ENCODE measurements at places on chromosomes 6 and 20.

- no peak for DNase-seq
These were observed 292.7 kb downstream of the TBC1D7 start for GRCh38 chr6:13035606-13036005.

GRCh38 chr20:38460040-38460623 is 12.5 kb upstream of the RALGAPB start:
- DNase-seq = no peak

DNA sequence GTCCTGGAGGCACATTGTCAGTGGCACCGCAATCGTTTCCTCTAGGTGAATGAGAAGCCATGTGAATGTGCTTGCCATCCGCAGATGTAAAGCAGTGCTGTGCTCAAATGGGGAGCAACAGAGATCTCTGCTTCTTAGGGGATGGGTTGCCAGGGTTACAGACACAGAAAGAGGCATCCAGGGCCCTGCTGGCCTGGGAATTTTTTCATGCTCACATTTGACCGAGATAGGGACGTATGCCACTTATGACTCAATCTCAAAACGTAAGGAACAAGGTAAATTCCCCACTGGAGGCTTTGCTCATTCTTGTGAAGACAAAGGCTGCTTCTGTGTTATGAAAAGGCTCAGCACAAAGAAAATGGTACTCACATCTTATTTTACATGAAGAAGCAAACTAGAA is 11.0 kb downstream of the C6orf118 start:
- no peak for DNase-seq

DNA sequence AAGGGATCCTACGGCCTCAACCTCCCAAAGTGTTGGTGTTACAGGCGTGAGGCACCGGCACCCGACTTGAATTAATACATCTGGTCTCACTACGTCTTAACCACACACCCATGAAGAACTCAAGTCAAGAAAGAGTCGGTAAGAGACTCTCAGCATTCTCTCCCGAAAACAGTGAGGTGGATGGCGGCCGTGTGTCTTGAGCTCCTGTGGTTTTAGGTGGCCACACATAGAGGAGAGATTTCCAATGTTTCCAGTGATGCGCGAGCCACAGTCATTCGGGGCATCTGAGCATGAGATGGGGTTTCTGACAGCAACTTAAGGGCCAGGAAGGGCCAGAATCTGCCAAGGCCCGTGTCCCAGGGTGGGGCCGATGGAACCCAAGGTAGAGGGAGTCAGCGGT is 766.4 kb upstream of the DEFB115 start:
- DNase-seq = no peak

GRCh38 chr20:61271312-61272231 is 19.5 kb downstream of the CDH4 start:
- no peak for DNase-seq

GRCh38 chr6:170378502-170378901 is 71.9 kb downstream of the FAM120B start:
- DNase-seq = peak; percentile 26

GRCh38 chr6:84651583-84651982 is 112.8 kb downstream of the TBX18 start:
- no peak for DNase-seq

DNA sequence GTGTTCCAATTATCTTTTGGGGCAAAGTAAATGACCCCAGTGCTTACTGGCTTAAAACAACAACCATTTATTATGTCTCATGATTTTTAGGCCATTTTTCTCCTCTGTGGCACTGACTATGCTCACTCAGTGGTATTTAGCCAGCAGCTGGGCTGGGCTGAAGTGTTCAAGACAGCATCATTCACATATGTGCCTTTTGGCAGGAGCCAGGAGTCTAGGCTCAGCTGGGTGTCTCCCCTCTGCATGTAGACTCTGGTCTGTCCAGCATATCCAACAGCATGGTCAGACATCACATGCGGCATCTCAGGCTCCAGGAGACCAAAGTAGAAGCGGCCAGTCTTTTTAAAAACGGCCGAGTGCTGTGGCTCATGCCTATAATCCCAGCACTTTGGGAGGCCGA is 120.3 kb upstream of the TOP1 start:
- no peak for DNase-seq

DNA sequence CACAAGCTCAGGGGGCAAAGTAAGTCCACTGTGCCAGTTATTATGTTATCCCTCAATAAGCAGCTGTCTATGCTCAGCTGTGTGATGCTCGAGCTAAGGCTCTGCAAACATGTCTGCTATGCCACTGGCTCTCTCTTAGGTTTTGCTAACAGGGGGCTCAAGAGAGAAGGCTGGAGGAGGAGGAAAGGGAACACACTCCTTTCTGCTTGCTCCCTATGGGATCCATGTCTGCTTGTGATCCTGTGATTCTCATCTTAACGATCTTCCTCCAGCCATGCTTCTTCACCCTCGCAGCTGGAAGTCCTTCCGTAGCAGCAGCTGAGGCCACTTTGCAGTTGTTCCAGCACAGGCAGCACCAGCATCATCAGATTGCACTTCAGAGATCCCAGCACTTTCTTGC is 37.0 kb upstream of the IGF2R start:
- DNase-seq = no peak

GRCh38 chr6:108251252-108251651 is 9.6 kb downstream of the SNX3 start:
- no peak for DNase-seq

DNA sequence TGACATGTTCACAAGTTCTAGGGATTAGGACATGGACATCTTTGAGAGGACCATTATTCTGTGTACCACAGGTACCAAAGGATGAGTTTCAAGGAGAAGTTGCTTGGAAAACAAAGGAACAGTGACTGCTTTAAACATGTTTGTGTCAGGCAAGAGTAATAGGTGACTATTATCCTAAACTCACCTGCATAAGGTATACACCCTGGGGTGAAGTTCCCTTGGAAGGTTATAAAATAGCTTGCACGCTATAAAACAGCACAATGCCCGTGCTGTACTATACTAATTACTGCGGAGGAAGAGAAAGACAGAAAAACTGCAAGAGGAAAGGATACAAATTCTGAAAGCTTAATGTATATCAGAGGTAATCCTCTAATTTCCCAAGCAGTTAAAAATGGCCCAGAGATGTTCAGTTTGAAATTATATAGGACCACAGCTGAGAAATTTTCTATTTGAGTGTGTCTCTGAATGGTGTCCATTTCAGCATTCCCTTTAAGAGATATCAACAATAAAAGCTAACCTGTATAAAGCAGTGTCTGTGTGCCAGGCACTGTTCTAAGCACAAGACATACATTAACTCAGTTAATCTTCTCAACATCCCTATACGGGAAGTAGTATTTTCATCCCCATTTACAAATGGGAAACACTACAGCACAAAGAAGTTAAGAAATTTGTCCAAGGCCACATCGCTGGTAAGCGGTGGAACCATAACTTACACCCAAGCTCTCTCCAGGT is 19.7 kb downstream of the TBC1D32 start:
- DNase-seq = no peak

DNA sequence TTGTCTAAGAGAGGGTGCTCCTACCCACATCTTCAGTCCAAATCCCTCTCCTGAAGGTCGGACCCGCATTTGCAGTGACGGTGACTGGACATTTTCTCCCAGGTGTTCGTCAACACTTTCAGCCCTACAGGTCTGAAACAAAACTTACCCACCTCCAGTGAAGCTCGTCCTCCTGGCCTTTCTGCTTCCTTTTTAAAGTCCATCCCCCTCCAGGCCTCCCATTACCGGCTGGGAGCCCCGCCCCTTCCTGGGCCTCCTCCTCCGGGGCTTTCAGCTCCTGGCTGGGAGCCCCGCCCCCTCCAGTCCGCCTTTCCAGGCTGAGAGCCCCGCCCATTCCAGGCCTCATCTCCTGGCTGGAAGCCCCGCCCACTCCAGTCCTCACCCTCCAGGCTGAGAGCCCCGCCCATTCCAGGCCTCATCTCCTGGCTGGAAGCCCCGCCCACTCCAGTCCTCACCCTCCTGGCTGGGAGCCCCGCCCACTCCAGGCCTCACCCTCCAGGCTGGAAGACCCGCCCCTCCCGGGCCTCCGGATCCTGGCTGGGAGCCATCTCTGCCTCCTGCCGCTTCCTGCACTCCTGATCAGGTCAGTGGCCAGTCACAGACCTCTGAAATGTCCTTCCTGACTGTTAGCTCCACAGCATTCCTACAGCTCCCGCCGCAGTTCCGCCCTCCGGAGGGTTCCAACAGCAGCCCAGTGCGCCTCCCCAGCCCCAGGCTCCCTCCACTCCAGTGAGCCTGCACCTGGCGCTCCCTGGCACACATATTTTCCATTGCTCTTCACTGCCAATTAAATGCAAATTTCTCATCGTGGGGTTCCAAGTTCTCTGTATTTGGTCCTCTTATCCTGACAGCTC is 98.5 kb downstream of the LY86 start:
- DNase-seq = no peak

DNA sequence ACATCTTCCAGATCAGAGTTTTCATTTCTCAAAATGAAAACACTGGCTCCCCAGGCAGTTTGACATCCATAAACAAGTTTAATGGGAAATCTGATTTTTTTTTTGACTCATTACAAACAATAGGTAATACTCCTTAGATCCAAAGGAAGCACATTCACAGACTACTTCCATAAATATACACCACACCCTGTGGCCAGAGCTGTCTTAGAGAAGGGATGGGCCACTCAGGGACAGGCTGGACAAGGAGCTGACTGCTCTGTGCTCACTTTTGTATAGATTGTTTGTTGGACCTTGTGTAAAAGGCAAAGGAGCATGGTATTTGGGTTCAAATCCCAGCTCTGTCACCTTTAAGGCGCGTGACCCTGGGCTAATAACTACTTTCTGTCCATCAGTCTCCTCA is 12.8 kb upstream of the DDO start:
- DNase-seq = no peak

GRCh38 chr6:111129013-111129412 is 41.7 kb downstream of the SLC16A10 start:
- no peak for DNase-seq

- no peak for DNase-seq
These were observed 11.3 kb downstream of the FAM217A start for GRCh38 chr6:4067673-4068072.

GRCh38 chr6:80991316-80991715 is 761.2 kb downstream of the TENT5A start:
- no peak for DNase-seq

DNA sequence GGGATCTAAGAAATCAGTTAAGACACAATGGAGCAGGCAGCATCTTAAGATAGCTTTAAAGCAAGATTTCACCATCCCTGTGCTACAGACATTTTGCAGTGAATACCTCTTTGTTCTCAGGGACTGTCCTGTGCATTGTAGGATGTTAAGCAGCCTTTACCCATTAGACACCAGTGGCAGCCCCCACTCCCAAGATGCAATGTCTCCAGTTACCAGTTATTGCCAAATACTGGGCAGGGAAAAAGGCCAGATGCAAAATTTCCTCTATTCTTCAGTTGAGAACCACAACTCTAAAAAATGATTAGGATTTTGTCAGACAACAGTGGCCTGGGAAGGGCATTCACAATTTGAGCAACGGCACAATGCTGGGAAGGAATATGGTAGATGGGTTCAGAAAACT is 6.1 kb downstream of the FBXO5 start:
- DNase-seq = no peak

DNA sequence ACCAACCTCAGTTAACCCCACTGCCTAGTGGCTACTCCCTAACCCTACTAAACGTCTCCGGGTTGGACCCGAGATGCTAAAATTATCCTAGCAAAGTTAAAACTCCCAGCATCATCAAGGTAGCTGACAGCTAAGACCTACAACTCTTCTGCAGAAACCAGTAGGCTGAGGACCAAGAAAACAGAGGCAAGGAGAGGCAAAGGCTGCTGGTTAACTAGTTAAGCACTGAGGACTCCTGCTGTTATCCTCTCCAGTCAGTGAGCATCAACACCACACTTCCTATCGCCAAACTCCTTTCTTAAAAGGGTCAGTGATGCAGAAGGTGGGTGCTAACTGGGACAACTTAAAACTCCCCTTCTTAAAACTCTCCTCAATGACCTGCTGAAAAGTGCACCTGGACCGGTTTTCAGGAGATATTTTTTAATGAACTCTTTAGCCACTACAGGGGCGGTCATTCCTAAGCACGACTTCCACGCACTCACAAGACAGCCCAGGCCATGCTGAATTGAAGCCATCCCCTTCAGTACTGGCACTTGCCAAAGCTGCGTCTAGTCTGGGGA is 1.7 kb downstream of the TRERF1 start:
- no peak for DNase-seq

GRCh38 chr20:58709703-58710039 is 17.1 kb downstream of the NPEPL1 start:
- no peak for DNase-seq

DNA sequence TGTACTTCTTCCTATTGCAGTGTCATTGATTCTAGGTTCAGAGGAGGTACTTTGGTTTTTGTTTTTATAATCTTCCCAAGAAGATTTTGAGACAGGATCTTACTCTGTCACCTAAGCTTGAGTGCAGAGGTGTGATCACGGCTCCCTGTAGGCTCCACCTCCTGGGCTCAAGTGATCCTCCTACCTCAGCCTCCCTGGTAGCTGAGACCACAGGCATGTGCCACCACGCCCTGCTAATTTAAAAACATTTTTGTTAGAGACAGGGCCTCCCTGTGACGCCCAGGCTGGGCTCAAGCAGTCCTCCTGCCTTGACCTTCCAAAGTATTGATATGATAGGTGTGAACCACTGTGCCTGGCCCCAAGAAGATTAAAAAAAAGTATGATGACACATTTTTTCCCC is 3.4 kb upstream of the SLC17A5 start:
- peak; percentile 17 for DNase-seq

GRCh38 chr20:59787538-59787890 is 145.9 kb downstream of the SYCP2 start:
- no peak for DNase-seq

GRCh38 chr6:7513529-7513928 is 27.9 kb upstream of the DSP start:
- no peak for DNase-seq

DNA sequence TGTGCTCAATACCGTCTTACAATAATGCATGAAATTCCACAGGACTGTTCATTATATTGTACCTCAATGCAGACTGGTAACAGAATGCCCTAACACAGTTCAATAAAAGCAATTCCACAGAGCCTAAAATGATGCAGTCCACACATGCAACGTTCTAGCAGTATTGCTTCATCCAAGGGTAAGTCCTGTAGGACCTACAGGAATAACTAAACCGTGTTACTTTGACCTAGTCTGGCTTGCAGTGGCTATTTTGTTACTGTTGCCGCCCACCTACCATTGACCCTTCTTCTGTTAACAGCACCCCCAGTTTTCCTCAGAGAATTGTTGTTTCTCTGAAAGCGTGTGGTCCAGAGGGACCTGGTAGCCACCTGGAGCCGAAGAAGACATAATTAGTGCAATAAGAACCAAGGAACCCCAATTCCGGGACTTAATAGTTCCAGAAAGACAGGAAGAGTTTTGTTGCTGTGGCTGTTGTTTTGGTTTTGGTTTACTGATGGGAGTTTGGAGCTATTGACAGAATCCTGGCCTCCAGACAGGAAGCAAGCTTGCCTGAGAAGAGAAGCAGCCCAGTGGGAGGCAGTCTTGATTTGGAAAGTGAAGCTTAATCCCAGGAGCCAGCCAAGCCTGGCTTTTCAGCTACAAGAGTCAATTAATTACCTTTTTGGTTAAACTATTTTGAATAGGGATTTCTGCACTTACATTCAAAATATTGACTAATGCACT is 91.3 kb downstream of the FRK start:
- no peak for DNase-seq

GRCh38 chr20:22495172-22495571 is 89.2 kb downstream of the FOXA2 start:
- DNase-seq = no peak

GRCh38 chr20:37600486-37600885 is 72.8 kb upstream of the BLCAP start:
- DNase-seq = no peak

Data from effector memory CD8-positive, alpha-beta T cell (primary cell).